ENCODE measurements at places on chromosomes 1 and 21.

GRCh38 chr1:150558303-150558704, 9.1 kb downstream of the ADAMTSL4 start:
- no peak for DNase-seq

GRCh38 chr1:115098979-115099692, 9.8 kb upstream of the TSPAN2 start:
- peak; percentile 49 for DNase-seq

DNA sequence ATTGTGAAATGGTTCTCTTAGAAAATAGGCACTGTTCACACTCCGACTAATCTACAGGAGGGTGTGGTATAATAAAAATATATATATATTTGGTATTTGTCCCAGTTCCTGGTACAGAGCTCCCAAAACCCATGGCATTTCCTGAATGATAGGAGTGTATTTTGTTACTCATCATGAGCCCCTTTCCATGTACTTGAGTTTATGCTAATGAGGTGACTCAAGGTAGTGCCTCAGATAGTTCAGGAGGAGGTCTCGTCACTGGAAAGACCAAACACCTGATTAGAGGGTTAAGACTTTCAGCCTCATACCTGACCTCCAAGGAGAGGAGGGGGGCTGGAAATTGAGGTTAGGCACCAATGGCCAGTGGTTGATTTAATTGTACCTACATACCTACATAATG, 57.9 kb downstream of the TTC3 start:
- no peak for DNase-seq

- DNase-seq = no peak
These were observed 1.7 kb downstream of the HECTD3 start for GRCh38 chr1:45009296-45009865.

DNA sequence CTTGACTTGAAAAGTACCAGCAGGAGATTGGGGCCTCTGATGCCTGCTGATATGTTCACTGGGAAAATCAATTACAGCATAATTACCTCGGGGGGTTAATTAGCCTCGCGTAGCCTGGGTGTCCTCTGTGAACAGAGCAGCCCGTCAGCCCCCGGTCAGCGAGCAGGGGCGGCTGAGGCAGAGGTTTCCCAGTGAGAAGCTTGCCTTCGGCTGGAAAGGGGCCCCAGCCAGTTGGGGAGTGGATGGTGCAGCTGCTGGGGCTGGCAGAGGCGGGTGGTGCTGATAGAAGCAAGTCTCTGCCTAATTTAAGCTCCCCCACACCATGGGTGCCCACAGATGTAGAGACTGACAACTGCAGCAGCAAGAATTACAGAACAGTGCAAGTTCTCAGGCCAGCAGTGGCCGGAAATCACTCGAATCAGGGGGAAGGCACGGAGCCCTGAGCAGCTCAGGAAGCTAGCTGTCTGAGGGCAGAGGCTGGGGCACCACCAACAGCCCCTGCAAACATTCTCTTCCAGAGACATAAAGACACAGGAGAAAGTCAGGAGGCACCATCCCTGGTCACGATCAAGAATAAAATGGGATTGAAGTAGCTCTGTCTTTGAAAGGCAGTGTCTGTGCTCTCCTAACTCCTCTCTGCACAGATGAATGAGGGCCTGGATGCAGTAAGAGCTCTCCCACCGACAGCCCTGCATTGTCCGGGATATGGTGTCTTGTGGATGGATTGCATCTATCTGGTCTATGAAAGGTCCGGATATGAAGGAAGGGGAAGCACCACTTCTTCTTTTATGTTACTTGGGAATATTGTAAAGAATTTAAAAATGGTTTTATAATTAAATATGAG, 166.5 kb upstream of the CD34 start:
- no peak for DNase-seq

DNA sequence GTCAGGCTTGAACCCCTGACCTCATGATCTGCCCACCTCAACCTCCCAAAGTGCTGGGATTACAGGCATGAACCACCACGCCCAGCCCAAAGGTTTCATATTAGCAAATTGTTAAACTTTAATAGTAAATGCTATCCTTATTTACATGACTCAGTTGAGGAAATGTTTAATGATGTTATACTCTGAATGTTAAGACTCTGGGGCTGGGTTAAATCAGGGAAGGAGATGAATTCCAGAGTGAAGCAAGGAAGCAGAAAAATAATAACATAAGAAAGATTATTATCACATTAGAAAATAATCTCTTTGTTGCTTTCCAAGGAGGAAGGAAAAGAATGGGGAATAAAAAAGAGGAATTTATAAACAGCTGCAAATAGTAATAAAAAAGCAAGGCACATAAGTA, 105.3 kb downstream of the PTGS2 start:
- DNase-seq = no peak

DNA sequence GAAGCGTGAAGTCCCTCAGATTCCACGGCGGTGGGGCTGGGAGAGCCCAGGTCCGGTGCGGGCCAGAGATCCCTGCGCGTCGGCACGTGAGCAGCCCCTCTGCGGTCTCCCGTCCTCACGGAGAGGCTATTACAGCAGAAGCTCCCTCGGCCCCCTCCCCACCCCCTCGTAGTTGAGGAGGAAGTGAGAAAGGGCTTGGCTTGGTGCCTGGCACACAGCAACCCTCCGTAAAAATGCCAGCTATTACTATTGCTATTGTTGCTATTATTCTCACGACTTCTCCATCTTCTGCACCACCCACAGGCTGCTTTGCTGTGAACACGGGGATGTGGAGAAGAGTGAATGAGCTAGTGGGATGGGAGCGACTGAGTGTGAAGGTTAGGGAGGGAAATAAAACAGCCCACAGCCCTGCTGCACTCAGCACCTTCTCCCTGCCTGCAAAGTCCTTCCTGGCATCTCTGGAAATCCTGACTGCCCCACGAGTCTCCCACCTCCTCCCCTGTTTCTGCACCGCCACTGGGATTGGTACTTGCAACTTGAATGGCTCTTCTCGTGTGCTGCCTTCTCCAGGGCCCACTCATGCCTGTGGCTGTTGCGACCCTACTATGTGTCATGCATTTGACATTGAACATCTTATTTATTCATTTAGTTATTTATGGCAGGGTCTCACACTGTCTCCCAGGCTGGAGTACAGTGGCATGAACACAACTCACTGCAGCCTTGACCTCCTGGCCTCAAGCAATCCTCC, 26.6 kb downstream of the ZBTB18 start:
- DNase-seq = no peak

DNA sequence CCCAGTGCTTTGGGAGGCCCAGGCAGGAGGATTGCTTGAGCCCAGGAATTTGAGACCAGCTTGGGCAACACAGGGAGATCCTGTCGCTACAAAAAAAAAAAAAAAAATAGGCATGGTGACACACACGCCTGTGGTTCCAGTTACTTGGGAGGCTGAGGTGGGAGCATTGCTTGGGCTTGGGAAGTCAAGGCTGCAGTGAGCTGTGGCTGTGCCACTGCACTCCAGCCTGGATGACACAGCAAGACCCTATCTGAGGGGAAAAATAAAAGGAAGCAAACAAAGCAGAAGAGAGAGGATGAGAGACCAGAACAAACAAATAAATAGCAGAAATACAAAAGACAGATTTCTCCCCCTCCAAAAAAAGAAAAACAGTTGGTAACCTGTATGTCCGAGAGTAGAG, 34.0 kb downstream of the MTF2 start:
- no peak for DNase-seq

- no peak for DNase-seq
These were observed 3.9 kb downstream of the LAPTM5 start for GRCh38 chr1:30753660-30754123.

DNA sequence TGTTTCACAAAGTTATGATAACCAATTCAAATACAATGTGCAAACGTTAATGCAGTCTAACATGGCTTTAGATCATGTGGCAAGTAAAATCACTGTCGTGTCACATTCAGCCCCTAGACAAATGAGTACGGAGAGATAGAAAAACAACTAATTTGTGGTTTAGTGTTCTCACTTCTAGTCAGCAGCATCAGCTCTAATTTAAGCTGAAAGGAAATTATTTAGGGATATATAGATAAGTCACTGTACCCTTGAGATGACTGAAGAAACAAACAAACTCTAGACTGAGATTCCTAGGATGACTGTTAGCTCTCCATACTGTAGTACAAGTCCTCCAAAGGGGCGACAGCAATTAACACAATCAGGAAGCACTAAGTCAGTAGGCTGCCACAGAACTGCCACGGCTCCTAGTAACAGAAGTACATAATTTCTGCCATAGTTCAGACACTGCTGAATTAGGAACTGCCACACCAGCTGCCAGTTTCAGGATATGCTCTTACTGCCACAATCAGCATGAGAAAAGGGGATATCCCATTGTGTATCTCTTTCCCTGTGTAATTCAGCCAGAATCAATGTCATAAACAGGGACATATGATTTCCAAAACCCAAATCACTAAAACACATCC, 150.4 kb upstream of the NEGR1 start:
- DNase-seq = no peak

DNA sequence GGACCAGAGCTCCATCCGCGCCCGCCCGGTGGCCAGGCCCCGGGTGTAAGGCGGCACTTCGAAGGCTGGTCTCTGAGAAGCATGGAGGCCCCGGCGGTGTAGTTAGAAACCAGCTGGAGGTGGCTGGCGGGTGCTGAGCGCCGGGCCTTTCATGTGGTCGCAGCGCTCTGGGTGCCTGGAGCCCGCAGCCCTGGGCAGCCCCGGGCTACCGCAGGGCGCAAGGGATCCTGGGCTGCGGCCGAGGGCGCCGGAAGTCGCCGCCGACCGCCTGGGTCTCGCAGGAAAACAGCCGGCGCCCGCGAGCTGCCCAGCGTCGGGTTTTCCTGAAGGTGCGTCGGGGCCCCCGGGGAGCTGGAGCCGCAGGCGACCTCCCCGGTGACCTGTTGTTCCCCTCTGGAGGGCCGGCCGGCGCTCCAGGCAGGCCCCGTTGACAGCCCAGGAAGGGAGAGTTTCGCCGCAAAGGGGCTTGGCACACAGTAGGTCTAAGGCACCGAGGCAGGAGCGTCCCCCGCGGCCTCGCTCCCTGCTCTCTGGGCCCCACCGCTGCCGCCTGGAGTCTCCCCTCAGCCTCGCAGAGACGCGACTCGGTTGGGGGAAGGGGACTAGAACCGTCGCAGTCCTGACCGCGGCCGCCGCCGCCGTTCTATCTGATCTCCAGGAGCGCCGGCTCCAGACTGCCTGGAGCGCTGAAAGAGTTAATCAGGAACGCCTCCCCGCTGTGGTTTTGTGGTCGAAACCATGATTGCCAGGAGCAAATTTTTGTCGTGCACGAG, 2.7 kb downstream of the GRHL3 start:
- peak; percentile 39 for DNase-seq

- DNase-seq = no peak
These were observed 296.8 kb upstream of the KAZN start for GRCh38 chr1:14301704-14302024.

DNA sequence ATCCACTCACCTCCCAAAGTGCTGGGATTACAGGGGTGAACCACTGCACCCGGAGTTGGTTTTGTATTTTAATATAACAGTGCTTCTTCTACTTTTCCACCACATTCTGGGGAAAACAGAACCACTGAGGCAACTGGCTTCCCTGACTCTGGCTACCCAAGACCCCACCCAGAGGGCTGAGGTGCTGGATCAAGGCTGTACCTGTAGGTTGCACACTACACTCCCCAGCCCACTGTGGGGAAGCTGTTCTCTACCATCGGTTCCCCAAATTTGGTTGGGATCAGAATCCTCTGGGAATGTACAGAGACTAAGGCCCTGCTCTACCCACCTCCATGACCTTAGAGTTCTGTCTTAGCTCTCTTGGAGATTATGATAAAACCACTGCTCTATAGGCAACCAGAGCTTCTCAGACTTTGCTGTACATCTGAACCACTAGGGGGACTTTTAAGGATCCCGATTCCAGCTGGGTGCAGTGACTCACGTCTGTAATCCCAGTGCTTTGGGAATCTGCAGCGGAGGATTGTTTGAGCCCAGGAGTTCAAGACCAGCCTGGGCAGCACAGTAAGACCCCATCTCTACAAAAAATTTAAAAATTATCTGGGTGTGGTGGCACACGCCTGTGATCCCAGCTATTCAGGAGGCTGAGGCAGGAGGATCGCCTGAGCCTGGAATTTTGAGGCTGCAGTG, 51.6 kb downstream of the GNG4 start:
- no peak for DNase-seq

- DNase-seq = no peak
These were observed 101.2 kb downstream of the AKT3 start for GRCh38 chr1:243748706-243749283.

GRCh38 chr1:201737352-201738060, 91.5 kb upstream of the IPO9 start:
- DNase-seq = no peak

GRCh38 chr1:198047913-198048312, 108.9 kb upstream of the NEK7 start:
- DNase-seq = no peak

DNA sequence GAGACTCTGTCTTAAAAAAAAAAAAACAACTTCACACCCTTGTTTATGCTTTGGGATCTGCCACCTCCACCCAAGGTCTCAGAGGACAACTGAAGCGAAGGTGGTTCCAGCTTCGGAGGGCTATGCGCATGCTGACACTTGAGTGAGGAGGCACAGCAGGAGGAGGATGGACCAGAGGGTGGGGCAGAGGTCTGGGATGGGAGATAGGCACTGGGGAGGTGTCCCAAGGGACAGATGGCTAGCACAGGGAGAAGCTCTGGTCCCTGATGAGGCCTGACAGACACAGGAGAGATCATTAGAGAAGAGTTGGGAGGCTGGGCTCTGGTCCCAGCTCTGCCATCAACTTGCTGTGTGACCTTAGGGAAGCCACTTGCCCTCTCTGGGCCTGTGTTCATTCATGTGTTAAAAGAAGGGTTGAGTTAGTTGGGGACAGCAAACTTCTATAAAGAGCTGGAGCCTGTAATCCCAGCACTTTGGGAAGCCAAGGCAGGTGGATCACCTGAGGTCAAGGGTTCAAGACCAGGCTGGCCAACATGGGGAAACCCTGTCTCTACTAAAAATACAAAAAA, 16.8 kb downstream of the E2F2 start:
- no peak for DNase-seq

- DNase-seq = no peak
These were observed 14.2 kb upstream of the HSPG2 start for GRCh38 chr1:21951226-21951870.

DNA sequence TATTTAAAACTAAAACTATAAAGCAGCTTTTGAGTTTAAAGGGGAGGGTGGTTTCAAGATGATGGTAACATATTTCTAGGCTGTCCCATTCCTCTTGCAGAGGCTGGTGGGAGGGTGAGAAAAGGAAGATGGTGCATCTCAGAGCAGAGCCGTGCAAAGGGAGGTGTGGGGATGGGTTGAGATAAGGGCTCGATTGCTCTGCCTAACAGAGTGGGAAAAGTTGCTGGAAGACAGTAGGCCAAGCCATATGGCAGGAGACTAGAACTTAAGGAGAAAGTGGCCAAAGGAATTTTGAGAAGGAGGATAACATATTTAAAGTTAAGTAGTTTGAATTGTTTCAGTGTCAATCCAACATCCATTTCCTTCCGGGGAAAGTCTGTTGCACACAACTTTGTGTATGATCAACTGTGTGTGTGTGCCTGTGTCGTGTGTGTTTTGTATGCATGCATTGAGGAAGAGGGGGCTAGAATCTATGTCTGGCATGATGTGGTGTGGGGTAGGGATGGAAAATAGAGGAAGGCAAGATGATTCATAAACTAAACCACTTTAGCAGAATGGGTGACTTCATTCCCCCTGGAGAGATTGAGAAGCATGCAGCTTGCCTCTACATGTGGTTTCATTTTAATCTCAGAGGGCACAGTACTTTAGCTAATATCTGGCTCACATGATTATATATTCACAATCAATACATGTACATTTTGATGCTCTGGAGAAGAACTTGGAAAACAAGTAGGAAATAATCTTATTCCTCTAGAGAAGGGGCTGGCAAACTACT, 145.0 kb upstream of the DNAH14 start:
- no peak for DNase-seq

All from activated T-helper 1 cell treated with Interleukin-2 at 50 U/mL for 16 hours (primary cell).